COR-L47 (cell line): ENCODE measurements at places on chromosomes 13 and 19.

DNA sequence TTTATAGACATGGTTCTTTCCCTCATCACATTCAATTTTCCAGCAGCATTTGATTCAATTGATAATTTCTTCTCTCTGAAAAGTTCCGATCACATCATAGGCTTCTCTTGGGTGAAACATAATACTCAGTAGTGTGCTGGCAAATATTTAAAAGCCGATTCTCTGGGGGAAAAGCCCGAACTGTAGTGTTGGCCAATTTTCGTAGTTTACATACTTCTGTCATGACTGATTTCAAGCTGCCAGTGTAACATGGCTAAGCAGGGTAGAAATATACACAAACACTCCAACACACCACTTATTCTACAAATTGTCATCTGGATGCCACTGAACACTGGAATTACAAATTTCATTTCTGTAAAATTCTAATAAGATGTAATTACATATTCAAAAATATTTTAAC, 56.1 kb upstream of the FREM2 start:
- DNase-seq, result no peak

- no peak for DNase-seq
Observed at GRCh38 chr13:96449920-96450319, 360.0 kb downstream of the HS6ST3 start.

GRCh38 chr13:110529522-110530311, 31.8 kb downstream of the RAB20 start:
- DNase-seq, result no peak

- DNase-seq, result no peak
Observed at GRCh38 chr13:59728896-59729545, 434.7 kb downstream of the DIAPH3 start.

GRCh38 chr19:38663156-38663651, 15.8 kb downstream of the ACTN4 start:
- no peak for DNase-seq

DNA sequence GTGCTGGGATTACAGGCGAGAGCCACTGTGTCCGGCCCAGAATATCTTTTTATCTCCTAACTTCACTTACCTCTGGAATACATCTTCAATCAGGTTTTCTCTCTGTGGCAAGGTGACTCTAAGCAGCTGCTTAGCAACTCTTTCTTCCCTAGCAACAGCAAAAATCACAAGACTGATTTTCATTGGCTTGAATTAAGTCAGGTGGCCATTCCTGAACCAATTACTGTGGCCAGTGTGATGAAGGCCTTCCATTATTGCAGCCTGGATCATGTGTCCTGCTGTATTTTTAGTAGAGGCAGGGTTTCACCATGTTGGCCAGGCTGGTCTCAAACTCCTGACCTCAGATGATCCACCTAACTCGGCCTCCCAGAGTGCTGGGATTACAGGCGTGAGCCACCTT, 9.0 kb upstream of the LTBP4 start:
- peak; percentile 42 for DNase-seq

GRCh38 chr13:24279327-24280110, 29.9 kb upstream of the C1QTNF9 start:
- no peak for DNase-seq

DNA sequence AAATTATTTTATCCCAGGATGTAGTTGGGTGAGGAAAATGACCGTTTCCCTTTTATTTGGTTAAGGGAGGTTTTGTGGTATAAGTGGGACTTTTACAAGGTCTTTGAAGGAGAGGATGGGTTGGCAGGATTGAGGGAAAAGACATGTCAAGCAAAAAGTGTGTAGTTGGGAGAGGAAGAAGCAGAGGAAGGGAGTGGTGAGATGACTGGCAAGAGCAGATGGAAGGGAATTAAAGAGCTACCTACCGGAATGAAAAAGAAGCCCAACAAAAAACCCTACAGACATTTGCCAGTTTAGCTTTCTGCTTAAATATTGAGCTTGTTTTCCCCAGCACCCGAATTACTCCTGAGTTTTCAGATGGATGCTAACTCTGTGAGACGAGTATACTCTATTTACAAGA, 19.6 kb downstream of the FRY start:
- no peak for DNase-seq

GRCh38 chr19:46491975-46492682, 3.5 kb downstream of the PNMA8B start:
- DNase-seq, result no peak

DNA sequence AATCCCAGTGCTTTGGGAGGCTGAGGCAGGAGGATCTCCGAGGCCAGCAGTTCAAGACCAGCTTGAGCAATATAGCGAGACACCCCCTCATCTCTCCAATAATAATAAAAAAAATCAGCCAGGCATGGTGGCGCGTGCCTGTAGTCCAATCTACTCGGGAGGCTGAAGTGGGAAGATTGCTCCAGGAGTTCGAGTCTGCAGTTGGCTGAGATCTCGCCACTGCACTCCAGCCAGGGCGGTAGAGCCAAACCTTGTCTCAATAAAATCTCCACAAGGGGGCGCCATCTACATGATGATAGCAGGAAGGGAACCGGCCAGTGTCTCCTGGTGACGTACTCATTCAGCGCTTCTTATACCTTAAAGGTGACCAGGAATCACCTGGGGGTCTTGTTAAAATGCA, 13.6 kb upstream of the C5AR1 start:
- peak; percentile 86 for DNase-seq

DNA sequence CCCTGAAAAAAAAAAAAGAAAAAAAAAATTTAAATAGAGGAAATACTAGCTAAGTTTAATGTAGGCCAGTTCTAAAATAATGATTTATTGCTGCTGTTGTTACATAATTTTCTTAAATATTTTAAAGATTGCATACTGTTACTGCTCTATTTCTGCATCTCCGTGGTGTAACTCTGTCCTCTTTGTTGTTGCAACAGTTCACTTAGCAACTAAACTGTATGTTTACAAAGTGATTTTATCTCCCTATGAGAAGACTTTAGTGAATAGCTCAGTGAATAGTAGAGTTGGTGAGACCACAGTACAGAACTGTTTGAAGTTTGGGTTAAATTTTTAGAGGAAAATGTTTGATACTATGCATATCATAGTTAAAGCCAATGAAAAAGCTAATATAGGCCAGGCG, 19.4 kb downstream of the BRCA2 start:
- DNase-seq, result no peak

DNA sequence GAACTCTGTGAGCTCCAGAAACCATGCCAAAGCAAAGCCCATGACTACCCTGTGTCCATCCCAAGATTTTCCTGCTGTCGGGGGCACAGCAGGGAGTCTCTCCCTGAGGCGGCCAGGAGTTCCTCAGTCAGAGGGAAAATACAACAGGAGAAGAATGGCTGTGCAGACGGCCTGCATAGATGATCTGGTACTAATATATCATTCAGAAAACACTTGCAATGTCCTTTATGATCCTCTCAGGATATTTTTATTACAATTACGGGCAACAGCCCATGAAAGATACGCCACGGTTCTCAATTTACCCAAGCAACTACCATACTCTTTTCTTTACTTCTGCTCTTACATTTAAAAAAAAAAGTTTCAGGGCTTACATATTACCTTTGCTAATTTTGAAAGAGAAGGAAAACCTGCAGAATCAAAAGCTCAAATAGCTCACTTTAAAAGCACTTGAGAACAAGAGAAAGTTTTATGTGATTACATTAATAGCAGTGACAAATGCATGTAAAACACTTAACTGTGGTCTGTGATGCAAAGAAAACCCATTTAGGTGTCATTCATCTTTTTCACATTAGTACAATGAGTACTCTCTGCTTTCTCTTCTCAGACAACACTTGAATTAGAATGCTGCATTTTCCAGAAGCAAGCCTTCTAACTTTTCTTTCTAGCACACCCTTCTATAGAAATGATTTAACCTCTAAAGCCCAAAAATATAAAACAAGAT, 460.8 kb downstream of the KLF5 start:
- no peak for DNase-seq

- DNase-seq, result no peak
Observed at GRCh38 chr19:38355728-38356725, 18.3 kb upstream of the PSMD8 start.

DNA sequence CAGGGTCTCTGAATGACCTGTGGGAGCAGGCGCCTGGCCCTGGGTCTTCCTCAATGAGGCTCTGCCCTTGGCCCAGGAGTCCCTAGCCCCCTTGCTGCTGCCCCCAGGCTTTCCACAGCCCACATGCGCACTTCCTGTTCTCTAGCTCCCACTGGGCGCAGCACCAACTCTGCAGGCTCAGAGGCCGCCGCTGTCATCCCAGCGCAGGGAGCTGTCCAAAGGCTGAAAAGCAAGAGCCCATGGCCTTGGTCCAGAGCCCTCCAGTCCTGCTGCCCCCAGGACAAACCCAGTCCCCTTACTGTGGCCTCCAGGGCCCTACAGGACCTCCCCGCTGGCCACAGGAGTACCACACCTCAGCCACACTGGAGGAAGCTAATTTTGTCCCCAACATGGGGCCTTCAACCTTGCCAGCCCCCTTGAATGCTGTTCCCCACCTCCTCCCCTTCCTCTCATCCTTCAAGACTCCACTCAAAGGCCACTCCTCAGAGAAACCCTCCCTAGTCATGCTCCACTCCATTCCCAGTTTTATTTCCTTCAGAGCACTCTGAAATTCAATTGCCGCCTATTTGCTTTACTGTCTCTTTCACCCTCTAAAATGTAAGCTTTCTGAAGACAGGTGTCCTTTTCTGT, 8.0 kb upstream of the POU2F2 start:
- no peak for DNase-seq

GRCh38 chr13:32791545-32792172, 205.4 kb downstream of the PDS5B start:
- no peak for DNase-seq
